Stimulated activated CD8-positive, alpha-beta memory T cell treated with anti-CD3 and anti-CD28 coated beads, Interleukin-2, amount 100 ng/mL, for 1 hour (primary cell): ENCODE measurements at places on chromosomes 1 and 21.

- no peak for DNase-seq
Measured at GRCh38 chr1:64471218-64472039, 1.5 kb downstream of the CACHD1 start.

DNA sequence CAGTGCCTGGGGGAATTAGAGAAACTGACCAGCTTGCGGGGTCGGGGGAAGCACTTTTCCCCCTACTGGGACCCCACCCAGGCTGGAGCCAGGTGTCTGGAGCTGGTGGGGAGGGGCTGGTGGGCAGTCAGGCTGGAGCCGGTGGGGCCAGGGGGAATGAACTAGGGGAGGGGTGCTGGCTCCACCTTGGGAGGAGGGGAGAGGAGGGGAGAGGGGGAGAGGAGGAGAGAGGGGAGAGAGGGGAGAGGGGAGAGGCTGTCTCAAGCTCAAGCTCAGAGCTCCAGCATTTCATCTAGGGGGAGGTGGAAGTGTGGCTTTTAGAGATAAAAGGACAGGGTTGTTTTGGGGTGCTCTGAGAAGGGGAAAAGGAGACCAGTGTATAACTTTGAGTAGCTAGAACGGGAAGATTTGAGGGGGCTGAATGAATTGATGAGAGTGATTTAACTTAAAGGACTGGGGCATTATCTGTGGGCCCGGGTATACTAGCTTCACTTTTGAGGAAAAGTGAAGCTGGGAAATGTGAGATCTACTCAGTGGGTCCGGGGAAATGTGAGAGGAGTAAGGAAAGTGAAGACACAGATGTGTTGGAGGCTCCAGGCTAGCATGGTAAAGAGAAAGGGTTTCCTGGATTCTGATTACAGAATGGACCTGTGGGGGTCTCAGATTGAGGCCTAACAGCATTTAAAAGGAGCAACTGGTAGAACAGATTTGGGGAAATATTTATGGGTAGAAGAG, 2.8 kb downstream of the EFNA1 start:
- no peak for DNase-seq

GRCh38 chr1:31781138-31781755, 17.1 kb upstream of the ADGRB2 start:
- no peak for DNase-seq

GRCh38 chr1:34176830-34177603, at the start of gene C1orf94:
TSS of gene C1orf94 (plus strand) at chr1:34176907. CDS start at chr1:34177790, 883 bp downstream.
- no peak for DNase-seq

GRCh38 chr1:215606564-215607168, 39.6 kb downstream of the KCTD3 start:
- DNase-seq: no peak

DNA sequence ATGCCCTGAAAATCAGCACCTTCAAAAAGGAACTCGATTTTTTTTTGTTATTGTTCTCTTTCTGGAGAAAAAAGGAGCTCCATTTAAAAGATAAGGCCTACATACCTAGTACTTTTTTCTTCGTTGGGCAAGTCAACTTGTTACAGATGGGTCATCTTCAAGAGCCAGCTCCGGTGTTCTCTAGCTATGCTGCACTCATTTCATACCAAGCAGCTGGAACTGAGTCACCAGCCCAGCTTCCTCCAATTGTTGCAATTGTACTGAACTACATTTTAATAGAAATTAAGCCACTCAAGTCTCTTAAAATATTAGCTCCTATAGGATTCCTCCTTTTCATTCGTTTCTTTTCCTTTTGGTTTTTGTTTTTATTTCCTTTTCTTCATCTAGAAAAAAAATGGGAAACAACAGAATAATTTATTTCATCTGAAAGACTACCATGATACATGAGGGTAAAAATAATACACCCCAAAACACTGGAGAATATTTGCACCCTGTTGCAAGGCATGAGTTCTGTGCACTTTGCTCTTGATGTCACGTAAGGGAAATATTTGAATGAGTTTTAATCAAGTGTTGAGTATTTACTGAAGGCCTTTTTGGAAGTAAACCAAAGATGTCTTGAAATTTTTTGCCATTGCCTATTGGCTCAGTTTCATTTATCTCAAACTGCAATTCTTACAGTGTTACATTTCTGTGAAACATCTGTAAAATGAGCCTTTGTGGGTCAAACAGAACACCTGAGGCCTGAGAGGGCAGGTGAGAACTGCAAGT, 60.5 kb downstream of the CLIC4 start:
- DNase-seq: no peak

DNA sequence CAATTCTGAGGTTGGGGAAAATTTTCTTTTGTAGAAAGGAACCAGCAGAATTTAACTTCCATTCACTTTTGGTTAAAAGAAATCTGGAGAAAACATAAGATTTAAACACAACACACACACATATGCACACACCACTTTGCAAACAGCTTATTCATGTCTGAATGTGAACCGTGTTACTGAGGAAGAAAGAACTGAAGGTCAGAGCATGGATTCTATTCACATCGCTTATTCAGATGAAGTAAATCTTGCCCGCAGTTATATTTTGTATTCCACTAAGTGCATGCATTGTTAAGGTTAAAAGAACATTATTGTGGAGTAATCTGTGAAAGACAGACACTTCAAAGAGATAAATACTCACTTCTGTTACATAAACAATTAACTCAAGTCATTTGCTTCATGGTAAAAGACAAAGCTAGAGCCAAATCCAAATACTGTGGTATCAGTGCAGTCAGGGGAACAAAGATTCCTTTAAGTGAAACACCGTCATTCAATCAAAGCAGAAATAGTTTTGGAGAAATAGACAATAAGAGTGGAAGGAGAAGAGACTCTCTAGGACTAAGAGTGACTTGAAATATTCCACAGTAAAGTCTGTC, 82.0 kb downstream of the LRRC53 start:
- DNase-seq: no peak

GRCh38 chr1:161505686-161506085, 429 bp downstream of the FCGR2A start:
- DNase-seq: no peak

DNA sequence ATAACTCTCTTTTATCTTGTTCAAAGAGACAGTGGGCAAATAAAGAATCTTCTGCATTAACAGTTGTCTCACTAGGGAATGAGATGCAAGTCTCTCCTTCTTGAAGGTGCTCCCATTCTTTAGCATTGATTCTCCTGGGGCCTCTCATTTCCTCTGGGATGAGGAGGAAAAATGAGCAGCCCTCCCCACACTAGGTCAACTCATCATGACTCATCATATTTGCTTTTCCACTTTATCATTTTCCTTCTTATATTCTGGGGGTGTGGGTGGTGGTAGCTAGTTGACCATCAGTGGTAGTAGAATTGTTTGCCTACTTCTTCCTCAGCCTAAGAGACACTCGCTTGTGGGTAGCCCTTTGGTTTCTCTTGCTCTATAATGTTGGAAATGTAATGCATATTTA, 182.0 kb upstream of the C1orf87 start:
- no peak for DNase-seq

DNA sequence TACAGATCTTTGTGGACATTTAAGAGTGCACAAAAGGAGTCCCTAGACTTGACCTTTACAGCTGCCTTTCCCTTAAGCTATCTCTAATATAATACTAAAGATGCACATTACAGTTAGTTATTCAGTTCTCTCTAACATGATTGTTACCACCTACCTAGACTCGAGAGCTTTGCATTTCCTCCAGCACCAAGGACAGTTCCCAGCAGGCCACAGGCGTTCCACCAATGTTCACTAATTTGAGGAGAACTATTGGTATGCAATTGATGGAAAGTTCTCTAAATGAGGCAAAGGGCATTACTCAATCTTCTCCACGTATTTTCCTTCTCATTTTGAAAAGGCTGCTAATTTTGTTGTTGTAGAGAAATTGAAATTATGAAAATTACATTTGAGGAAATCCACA, 5.4 kb upstream of the NTNG1 start:
- no peak for DNase-seq

GRCh38 chr21:46552274-46552673, 52.6 kb downstream of the S100B start:
- DNase-seq: no peak

GRCh38 chr1:91833946-91834345, 52.0 kb downstream of the TGFBR3 start:
- no peak for DNase-seq

GRCh38 chr1:204435381-204435831, 23.8 kb upstream of the PPP1R15B start:
- DNase-seq: no peak

DNA sequence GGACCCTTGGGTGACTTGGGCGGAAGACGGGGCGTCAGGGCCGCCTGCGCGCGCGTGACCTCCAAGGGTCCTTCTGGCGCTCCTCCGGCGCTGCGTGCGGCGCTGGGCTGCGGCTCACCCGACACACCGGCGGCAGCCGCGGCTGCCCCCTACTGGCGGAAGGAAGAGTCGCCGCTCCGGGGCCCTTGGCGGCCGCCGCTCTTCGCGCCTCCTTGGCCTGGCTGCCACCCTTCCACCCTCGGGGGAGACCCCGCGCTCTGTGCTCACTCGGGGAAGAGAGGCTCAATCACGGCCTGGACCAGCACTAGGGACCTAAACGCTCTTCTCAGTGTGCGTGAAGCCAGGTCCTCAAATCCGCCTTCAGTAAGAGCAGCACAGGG, 89.7 kb downstream of the DMRTA2 start:
- peak; percentile 4 for DNase-seq

- no peak for DNase-seq
Measured at GRCh38 chr1:64038119-64038518, 165.3 kb upstream of the UBE2U start.

DNA sequence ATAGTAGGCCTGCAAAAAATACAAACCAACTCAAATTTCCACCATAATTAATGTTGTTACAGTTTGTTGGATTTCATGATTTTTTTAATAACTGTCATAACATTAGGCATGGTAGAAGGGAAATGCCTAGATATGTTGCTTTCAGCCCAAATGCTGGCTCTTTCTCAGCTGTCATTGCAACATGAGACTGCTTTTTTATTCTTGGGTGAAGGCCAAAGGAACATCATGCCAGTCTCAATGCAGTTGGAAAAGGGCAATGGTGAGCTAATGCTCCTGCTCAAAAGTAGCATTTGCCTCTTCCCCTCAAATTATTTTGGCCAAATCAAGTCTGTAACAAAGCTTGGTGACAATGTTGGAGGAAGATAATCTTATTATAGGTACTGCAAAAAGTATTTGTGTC, 877.7 kb upstream of the PRMT6 start:
- DNase-seq: no peak

- DNase-seq: no peak
Measured at GRCh38 chr21:39611551-39612190, 1.1 kb upstream of the B3GALT5 start.

GRCh38 chr1:6258675-6259074, 2.2 kb downstream of the GPR153 start:
- DNase-seq: no peak

DNA sequence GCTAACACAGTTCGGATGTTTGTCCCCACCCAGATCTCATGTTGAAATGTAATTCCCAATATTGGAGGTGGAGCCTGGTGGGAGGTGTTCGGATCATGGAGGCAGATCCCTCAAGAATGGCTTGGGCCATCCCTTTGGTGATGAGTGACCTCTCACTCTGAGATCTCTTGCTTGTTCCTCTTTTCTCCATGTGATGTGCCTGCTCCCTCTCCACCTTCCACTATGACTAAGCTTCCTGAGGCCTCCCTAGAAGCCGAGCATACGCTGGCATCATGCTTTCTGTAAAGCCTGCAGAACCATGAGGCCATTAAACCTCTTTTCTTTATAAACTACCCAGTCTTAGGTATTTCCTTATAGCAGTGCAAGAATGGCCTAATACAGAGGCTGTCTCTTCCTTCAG, 8.1 kb upstream of the PLA2G5 start:
- DNase-seq: no peak

DNA sequence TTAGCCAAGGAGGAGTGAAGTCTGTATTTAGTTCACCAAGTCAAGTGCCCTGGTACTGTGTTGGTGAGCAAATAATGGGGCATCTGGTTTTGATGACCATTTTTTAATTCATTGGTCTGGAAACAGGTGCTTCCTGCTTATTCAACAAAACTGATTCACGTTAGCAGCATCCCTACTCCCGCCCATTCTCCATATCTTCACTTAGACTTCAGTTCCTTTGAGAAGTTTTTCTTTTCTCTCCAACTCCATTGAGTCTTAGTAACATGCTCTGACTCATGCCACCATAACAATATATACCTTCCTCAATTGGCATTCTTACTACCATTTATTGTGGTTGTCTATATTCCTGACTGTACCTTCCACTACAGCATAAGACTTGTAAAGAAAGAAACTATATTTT, 468.9 kb downstream of the DPYD start:
- DNase-seq: no peak

- DNase-seq: no peak
Measured at GRCh38 chr1:180571832-180572636, 13.3 kb downstream of the OVAAL start.

DNA sequence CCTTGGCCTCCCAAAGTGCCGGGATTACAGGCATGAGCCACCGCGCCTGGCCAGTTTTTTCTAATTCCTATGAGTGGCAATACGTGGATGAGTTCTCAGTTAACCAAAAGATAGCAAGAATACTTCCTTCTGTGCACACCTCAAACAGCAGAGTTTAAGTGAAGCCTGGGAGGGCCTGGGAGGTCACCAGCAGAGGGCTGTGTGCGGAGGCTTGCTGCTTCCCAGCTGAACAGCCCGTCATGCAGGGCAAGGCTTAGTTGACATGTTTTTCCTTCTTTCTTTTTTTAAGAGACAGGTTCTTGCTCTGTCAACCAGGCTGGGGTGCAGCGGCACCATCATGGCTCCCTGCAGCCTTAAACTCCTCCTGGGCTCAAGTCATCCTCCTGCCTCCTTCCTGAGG, 17.8 kb downstream of the GNG4 start:
- no peak for DNase-seq

- DNase-seq: no peak
Measured at GRCh38 chr1:3841491-3841890, 15.5 kb downstream of the CEP104 start.

DNA sequence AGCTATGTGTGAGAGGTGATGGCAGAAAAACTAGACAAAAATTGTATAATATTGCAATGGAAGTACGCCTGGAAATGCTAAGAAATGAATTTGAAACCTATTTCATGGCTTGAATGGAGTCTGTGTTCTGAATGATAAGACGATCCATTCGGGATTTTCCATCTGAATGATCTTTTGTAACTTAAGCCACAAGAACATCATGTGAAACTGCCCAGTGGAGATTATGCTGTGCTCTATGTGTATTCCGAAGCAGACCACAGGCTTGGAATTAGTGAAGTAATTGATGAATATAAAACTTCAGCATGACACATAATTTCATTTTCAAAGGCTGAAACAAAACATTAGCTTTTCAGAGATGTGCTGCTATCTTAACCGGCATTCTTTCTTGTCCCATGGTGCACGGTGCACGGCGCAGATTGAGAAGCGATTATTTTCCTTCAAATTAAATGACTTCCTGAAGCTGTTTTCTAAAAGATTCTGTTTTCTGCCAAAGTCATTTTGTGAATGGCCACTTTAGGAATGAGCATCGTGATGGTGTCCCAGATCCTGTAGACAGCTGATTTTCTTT, 652.9 kb downstream of the PLA2G4A start:
- no peak for DNase-seq

- DNase-seq: no peak
Measured at GRCh38 chr1:17440074-17440826, 773 bp upstream of the RCC2 start.

DNA sequence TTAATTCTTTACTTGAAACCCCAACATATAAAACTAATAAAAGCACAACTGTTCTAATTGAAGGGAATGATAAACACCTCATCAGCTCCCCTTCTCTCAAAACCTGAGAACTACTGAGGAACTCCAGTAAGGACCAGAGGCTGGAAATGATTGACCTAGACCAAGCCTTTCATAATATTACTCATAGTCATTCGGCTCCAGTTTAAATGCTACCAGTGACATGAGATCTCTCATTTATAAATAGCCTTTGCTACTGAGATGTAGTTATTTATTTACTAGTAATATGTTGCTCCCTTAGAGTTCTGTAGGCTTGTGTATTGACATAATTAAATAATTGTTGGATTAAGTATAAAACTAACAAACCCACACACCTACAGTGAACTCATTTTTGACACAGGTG, 209.8 kb upstream of the PRMT6 start:
- no peak for DNase-seq
